Panc1 (cell line): ENCODE measurements at places on chromosomes 2 and 18.

DNA sequence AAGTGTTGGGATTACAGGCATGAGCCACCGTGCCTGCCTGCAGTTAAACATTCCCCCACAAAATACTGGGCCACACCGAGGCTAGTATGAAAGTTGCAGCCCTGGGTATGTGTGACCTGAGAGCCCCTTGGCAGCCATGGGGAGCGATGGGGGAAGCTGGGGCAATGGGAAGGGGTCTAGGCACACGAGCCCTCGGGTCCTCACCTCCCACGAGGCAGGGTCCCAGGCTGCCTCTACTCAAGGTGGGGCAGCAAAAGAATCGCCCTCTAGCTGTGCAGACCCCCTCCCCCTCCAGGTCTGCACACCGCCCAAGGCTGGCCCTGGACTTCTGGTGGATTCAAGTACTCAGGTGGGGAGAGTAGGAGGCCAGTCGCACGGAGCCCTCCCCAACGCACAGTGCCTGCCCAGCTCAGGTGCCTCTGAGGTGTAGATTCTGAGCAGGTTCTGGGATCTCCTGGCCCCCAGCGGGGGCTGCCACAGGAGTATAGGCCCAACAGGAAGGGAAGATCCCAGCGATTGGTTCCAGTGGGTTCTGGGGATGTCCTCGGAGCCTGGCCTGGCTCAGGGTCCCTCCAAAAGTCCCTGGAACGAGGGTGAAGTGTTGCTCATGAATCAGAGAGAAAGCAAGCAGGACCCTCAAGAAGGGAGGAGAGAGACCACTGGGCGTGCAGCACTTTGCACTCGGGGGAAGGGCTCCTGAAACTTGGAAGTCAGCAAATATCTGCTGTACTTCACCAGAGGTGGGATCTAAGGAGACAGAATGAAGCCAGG, 2.6 kb downstream of the GPR35 start:
- DNase-seq = no peak

- no peak for DNase-seq
Measured at GRCh38 chr2:203240491-203240890, 1.7 kb downstream of the CYP20A1 start.

DNA sequence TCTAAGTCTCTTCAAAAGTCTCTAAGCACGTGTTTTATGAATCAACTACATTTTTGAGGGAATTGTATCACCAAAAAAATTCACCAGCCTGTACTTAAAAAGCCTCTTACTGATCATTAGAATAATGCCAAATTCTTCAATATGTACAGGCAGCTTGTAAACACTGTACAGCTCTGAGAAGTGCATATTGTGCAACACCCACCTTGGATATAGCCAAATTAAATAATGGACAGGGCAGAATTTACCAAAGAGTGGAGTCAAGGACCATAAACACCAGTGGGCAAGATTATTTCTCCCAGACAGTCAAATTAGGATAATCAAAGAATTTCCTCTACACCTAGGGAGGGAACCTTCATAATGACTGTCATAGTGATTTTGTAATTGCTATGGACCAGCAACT, 338.2 kb downstream of the NR4A2 start:
- no peak for DNase-seq

DNA sequence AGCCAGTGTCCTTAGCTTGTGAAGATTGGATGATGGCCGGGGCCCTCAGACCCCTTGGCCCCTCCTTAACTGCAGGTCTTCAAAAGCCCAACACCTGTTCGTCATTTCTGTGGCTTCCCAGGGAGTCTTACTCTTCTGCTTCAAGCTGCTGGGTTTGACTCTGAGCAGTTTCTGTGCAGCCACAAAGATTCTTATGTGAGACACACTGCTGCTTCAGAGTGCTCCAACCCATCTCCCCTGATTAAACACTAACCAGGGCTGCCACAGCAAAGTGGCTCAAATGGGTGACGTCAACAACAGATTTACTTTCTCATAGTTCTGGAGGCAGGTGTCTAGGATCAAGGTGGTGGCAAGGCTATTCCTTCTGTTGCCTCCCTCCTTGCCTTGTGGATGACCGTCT, 40.8 kb downstream of the TSN start:
- no peak for DNase-seq

- no peak for DNase-seq
Measured at GRCh38 chr2:109537565-109538222, 76.1 kb downstream of the SEPTIN10 start.

GRCh38 chr2:241038374-241039180, 40.2 kb downstream of the SNED1 start:
- DNase-seq = no peak

GRCh38 chr2:186883666-186884065, 34.7 kb upstream of the ZSWIM2 start:
- no peak for DNase-seq

DNA sequence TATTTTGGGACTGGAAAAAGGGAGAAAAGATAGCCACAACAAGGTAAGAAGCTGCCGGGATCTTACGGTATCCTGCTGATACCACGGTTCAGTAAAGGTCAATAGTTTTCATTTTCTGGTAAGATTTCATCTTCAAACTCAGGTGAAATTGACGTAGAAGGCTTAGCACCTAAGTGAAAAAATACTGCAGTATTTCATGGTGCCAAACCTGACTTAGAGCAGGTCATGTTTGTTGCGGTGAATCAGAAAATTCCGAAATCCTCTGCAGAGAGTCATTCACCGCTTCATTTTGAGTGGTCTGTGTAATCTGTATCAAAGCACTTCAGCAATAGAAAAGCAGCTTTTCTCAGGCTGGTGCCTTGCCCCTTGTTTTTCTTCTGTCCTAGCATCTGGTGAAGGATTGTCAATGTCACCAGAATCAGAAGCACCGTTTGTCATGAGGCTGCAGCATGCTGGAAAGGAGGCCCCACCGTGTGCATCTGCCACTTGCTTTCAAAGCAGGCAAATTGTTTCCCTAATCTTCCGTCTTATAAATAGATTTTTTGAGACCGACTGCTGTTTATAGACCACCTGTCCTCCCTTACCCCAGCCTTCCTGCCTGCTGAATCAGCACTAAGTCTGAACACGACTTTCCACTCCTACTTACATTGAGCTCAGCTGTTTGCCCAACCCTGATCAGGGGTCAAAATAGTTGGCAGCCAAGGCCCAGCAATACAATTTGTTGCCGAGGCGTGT, 156.3 kb downstream of the EML6 start:
- DNase-seq = no peak

GRCh38 chr2:226413498-226414130, 386.0 kb downstream of the IRS1 start:
- no peak for DNase-seq

- no peak for DNase-seq
Measured at GRCh38 chr2:27807476-27807875, 36.0 kb downstream of the MRPL33 start.
